ENCODE measurements at places on chromosomes 5 and 9.

DNA sequence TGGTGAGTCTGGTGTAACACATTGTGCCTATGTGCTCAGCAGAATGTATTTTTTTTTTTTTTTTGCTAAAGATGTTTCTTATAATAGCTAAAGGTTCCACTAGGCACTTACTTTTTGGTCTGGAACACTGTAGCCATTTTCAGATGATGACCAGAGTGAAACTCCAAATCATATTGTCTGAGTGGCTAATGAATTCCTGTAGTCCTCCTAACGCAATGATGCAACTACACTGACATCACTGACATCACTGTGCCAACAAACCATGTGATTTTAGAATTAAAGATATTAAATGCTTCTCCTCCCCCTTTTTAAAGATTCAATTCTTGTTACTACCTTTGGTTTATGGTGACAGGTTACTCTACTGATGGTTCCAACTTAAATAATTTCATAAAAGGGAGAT is 28.8 kb downstream of the JAKMIP2 start:
- DNase-seq, result no peak

DNA sequence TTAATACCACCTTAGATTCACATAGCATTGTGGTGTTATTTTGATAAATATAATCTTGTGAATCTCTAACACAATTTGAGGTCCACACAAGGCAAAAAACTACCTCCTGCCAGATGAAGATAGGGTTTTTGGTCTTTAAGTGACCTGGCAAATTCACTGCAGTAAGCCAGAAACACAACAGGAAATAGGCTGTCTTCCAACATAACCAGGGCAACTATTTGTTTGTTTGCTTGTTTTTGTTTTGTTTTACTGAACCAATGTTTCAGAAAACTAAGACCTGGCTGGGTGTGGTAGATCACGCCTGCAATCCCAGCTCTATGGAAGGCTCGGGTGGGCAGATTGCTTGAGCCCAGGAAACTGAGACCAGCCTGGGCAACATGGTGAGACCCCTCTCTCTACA is 95.5 kb downstream of the USP20 start:
- no peak for DNase-seq

GRCh38 chr9:79709743-79710674 is 138.2 kb downstream of the TLE4 start:
- DNase-seq, result no peak

- no peak for DNase-seq
These were observed 4.8 kb downstream of the DYNC2I2 start for GRCh38 chr9:128651798-128652197.

DNA sequence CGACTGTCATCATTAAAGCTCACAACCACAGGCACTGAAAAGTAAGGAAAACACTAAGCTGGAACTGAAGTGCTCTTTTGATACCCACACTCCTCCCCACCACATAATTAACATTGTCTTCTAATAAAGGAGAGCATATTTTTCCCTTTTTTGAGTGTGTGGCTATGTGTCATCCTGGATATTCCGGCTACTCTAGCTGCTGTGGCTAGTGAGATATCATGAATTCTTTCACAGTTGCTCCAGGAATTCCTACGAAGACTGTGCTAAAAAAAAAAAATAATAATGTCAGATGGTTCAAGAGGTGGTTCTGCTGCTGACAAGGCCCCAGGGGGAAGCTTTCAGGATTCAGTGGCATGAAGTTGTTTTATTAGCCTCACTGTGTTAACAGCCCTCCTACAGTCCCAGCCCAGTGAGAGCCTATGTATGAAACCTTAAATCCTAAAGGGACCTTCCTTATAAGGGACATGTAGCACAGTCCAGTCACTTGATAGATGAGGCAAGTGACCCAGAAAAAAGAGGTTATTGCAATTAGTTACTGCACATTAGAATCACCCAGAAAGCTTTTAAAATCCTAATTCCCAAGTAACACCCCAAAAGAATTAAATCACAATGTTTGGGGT is 46.6 kb downstream of the TMEM252 start:
- no peak for DNase-seq

DNA sequence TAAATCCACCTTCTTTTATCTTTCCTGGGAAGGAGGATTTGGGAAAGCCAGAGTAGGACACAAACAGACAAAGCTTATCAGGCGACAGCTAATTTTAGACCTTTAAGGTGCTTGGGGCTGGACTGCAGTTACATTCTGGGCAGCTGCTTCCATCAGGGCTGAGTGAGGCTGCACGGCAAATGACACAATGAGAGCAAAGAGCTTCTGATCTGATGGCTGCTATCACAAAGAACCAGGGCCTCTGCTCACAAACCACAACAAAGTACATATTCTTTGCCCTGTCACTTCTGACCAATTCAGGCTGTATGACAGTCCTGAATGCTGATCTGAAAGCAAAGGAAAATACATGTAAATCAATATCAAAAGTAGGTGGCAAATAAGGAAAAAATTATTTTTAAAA is 93.1 kb downstream of the MRPS27 start:
- DNase-seq, result no peak

DNA sequence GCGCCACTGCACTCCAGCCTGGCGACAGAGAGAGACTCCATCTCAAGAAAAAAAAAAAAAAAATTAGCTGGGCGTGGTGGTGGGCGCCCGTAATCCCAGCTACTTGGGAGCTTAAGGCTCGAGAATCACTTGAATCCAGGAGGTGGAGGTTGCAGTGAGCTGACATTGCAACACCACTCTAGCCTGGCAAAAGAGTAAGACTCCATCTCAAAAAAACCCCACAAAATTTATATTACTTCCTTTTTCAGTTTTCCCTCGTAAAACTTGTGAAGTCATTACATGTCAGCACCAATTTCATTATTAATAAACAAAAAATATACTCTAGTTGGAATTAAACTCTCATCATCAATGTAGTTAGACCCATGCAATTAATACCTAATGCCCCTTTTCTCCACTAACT is 43.9 kb downstream of the SHLD3 start:
- DNase-seq, result no peak

GRCh38 chr9:89452561-89452960 is 45.4 kb downstream of the SEMA4D start:
- DNase-seq, result no peak

GRCh38 chr5:76145945-76146344 is 62.8 kb downstream of the SV2C start:
- no peak for DNase-seq

DNA sequence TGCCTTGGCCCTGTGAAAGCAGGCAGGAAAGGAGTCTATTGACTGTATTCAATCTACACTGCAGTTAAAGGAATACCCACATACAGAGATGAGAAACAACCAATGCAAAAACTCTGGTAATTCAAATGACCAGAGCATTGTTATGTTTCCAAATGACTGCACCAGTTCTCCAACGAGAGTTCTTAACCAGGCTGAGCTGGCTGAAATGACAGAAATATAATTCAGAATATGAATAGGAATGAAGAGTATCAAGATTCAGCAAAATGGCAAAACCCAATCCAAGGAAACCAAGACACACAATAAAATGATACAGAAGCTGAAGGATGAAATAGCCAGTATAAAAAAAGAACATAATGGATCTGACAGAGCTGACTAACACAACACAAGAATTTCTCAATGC is 119.1 kb downstream of the HTR4 start:
- DNase-seq, result no peak

GRCh38 chr9:13750061-13750460 is 470.6 kb upstream of the MPDZ start:
- no peak for DNase-seq

- no peak for DNase-seq
These were observed 132.8 kb upstream of the RUSC2 start for GRCh38 chr9:35357116-35357515.

- DNase-seq, result no peak
These were observed 22.3 kb upstream of the GLE1 start for GRCh38 chr9:128482186-128482585.

All from NCI-H345 (cell line).